Natural killer cell (primary cell): ENCODE measurements at places on chromosomes 16 and 17.

DNA sequence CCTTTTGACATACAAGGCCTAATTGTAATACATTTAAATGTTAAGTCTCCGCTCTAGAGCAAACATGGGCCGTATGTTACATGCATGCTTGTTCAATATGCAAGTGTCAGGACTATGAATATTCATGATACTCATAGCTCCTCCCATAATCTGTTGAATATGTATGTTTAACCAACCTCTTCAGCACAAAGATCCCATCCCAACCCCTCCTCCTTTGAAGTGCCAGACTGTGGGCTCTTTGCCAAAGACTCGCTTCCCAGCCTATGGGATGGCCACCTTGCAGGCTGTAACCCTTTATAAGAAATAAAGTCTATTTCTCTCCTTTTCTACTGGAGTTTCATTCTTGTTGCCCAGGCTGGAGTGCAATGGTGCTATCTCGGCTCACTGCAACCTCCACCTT lies 156.2 kb downstream of the ABCC12 start:
- no peak for DNase-seq

DNA sequence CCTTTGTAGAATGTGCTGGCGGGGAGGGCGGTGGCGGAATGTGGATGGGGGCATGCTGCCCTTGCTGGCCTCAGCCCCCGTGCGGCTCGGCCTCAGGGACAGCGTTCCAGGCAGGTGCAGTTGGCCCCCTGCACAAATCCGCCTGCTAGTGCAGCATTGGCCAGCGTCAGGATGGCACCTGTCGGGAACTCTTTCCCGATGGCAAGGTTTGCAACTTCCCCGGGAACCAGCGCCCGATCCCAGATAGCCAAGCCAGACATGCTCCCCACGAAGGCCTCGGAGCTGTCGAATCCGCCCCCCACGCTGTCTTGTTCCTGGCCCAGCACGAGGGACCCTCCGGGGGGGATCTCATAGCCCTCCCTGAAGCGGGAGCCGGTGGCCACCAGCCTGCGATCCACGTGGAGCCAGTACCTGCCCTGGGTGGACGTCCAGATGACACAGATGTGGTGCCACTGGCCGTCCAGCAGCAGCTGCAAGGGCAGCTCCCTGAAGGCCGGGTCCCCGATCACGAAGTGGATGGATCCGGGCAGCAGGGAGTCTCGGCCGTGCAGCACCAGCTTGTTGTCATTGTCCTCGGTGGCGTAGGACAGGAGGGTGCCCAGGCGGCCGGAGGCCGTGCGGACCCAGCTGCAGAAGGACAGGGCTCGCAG lies 2.8 kb downstream of the PTX4 start:
- DNase-seq, result no peak

DNA sequence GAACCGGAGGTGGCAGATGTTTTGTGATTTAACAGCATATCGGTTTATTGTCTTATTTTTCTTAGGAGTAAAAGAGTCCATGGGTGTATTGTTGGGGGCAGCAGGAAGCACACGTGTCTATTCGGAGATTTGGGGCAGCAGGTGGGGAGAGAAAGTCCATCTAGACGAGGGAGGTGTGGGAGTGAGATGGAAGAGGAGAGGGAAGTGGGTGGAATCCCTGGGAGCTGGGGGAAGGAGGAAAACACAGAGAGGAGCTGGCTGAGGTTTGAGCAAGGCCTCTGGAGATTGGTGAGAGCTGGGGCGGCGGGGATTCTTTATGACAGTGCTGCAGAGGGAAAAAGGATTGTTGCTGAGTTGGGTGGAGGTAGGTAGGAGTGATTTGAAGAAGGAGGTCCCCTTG lies 72.1 kb downstream of the PRKCB start:
- DNase-seq, result no peak

GRCh38 chr17:62110923-62111484 lies 45.9 kb upstream of the MED13 start:
- no peak for DNase-seq

DNA sequence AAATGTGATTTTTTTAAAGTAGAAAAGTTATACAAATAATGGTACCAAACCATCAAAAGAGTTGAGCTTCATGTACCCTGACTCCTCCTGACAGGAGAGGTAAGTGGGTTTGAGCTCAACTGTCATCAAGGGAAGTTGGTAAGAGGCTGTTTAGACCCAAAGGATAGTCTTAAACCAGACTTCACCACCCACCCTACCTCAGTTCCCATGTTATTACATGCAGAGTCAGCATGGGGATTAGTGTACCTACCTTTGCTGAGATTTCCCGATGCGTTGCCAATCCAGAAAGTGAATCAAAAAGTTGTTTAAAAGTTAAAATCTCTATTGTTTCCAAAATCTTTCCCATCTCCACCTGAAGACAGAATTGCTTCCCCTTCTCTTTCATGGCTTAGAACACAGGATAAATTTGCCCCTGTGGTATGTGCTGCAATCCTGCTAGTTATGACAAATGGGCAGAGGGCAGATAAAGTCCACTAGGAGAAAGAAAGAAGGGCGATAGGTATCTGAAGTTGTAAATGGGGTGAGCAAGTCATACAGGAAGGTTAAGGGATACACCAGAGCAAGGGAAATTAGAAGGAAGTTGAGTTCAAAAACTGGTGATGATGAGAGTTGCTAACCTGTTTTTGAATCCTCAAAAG lies 72.8 kb downstream of the NEUROD2 start:
- no peak for DNase-seq
